ENCODE measurements at places on chromosomes 5 and 9.

- DNase-seq: no peak
These were observed 4.9 kb downstream of the AKNA start for GRCh38 chr9:114382699-114383520.

GRCh38 chr5:169651526-169651925 lies 14.5 kb downstream of the DOCK2 start:
- DNase-seq: no peak

- no peak for DNase-seq
These were observed 10.7 kb upstream of the SPARC start for GRCh38 chr5:151697452-151697851.

DNA sequence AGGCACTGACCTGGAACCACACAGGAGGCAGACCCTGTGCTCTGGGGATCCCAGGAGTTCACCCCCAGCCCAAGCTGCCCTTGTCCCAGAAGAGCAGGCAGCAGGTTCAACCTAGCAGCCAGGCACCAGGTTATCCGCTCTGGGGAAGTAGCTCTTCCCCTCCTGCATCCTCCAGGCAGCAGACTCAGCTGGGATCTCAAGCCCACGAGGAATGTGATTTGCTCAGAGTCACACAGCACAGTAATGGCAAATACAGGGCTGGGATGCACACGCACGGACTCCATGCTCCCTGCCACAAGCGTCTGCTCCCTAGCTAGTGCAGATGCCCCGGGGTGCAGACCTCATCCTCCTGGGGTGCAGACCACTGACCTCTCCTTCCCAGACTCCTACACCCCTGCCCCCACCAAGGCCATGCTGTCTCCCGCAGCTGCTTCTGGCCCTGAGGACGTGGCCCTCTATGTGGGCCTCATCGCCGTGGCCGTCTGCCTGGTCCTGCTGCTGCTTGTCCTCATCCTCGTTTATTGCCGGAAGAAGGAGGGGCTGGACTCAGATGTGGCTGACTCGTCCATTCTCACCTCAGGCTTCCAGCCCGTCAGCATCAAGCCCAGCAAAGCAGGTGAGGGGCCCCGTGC lies 25.5 kb downstream of the HK3 start:
- DNase-seq: no peak

DNA sequence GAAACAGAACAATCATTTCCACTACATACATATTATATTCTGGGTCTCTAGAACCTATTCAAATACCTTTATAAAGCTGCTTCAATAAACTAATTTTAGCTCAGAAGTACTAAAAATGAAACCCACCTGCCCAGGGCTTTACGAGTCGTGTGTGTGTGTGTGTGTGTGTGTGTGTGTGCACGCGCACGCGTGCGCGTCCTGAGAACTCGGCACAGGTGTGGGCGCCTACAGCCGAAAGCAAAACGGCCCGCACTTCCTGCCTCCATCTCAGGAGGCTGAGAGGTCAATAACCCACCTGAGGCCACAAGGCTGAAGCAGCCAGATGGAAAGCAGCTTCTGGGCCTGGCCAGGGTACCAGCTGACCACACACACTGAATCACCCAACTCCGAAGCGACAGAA lies 3.0 kb downstream of the CLPTM1L start:
- no peak for DNase-seq

GRCh38 chr5:149175346-149176105 lies 34.2 kb downstream of the ABLIM3 start:
- no peak for DNase-seq

- DNase-seq: no peak
These were observed 6.5 kb downstream of the SNX18 start for GRCh38 chr5:54524082-54524481.

- no peak for DNase-seq
These were observed 10.8 kb downstream of the SAXO1 start for GRCh38 chr9:19022206-19022605.

- no peak for DNase-seq
These were observed 683 bp downstream of the DBN1 start for GRCh38 chr5:177472460-177473442.

DNA sequence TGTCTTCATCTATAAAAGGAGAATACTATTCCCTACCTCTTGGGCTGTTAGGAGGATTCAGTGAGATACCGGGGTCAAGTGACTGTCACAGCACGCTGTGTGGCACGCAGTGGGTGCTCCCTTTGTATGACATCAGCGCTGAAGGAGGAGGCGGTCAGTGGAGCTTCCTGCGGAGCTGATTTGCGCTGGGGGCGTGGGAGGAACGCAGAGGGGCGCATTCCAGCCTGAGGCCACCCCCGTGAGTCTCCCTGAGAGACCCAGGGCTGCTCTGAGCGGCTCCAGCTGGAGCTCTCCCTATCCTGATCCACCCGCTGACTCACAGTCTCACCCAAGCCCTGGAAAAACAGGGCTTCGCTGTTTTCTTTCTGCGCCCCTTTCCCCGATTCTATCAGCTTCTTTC lies 24.3 kb upstream of the NEURL1B start:
- DNase-seq: no peak

DNA sequence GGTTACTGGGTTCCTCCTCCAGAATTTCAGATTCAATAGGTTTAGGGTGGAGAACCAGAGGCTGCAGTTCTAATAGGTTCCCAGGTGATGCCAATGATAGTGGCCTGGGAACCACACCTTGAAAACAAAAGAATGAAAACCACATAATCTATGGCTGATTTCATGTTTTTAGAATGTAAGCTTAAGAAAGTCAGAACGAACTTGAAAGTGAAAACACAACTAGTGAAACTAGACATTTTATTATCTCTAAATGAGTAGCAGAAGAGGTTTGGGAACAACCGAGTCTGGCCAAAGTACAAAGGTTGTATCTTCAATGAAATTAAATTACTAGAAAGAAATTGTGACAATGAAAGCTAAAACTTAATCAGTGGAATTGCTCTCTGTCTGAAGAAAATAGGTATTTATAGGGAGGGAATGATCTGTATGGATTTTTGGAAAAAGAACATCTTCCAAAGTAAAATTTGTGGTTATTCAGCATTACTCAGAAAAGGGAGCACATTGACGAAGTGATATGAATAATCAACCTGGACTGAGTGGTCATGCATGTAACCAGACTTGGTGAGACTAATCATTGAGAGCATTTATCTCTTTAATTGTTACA lies 24.9 kb upstream of the CEP120 start:
- DNase-seq: no peak

GRCh38 chr9:104177003-104177611 lies 83.0 kb downstream of the SMC2 start:
- DNase-seq: no peak

GRCh38 chr5:37471666-37472197 lies 92.6 kb downstream of the WDR70 start:
- DNase-seq: no peak

DNA sequence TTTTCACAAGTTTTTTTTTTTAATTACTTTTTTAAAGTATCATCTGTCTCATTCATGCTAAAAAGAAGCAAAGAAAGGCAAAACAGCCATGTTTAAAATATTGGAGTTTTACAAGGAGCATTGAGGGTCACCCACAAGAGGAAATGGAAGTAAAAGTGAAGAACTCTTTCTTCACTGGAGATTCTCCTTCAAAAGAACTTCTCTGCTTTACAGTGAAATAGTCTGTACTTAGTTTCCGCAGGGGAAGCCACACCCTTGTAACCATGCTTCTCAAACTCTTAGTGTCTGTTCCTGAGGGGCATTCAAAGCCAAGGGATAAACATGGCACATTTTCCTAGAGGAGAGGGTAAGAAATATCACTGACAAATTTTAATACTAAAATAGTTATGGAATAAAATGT lies 8.6 kb downstream of the C9orf72 start:
- no peak for DNase-seq

- no peak for DNase-seq
These were observed 12.6 kb downstream of the ANKDD1B start for GRCh38 chr5:75623846-75624245.

DNA sequence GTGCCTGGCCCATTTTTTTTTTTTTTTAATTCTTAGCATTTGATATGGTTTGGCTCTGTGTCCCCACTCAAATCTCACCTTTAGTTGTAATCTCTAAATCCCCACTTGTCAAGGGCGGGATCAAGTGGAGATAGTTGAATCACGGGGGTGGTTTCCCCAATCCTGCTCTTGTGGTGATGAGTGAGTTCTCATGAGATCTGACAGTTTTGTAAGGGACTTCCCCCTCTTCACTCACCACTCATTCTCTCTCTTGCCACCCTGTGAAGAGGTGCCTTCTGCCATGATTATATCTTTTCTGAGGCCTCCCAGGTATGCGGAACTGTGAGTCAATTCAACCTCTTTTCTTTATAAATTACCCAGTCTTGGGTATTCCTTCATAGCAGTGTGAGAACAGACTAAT lies 27.2 kb downstream of the NDUFAF2 start:
- DNase-seq: no peak

Measured in RWPE2 (cell line).